Esophagus mucosa (tissue), 1 donor: ENCODE measurements at places on chromosomes 7 and 10.

- ATAC-seq, result no peak
Measured at GRCh38 chr10:70814126-70814525, 1.6 kb upstream of the SGPL1 start.

GRCh38 chr10:74384615-74385183 lies 233.7 kb downstream of the ADK start:
- peak; percentile 70 for ATAC-seq

GRCh38 chr10:28478646-28479045 lies 54.3 kb upstream of the WAC start:
- ATAC-seq, result no peak

DNA sequence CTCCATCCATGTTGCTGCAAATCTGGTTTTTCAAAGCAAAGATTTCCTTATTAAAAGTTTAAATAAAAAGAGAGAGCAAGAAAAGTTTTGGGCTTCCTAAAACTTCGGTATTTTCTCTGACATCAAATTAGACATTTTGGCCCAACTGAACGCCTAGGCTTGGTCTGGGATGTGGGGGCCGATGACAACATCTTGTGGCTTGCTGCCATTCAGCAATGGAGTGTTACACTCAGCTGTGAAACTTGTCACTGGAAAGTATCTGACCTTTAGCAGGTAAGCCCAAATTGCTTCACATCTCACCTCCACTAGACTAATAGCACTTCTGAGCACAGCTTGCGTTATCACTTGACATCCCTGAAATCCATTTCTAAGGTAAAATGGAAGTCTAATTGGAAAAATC lies 320.6 kb downstream of the GATA3 start:
- ATAC-seq, result no peak
